AG08395 (cell line): ENCODE measurements at places on chromosomes 3 and 15.

GRCh38 chr3:183967693-183968092, 50.0 kb downstream of the ABCC5 start:
- no peak for DNase-seq

DNA sequence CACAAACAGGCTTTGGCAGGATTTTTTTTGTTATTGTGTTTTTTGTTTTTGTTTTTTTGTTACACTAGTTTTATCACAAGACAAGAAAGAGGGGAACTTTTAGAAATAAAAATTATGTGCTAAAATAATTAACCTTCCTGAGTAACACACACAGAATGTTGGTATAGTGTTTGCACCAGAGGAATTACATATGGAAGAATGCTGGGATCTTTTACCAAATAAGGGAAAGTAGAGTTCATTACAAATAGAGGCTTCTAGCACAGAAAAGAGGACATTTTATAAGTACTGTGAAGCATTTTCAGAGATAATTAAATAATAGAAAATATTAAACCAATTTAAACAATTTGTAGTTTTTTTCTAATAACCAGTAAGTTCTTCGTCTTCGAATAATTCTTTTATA, 116.0 kb downstream of the IGF1R start:
- DNase-seq = no peak

GRCh38 chr3:153829606-153830170, 291.5 kb upstream of the ARHGEF26 start:
- no peak for DNase-seq

- no peak for DNase-seq
Observed at GRCh38 chr3:7734456-7734855, 767.2 kb upstream of the LMCD1 start.

- no peak for DNase-seq
Observed at GRCh38 chr3:181486141-181486885, 225.4 kb upstream of the SOX2 start.
